Stimulated activated CD8-positive, alpha-beta memory T cell treated with anti-CD3 and anti-CD28 coated beads, Interleukin-15, amount 100 ng/mL, for 48 hours (primary cell): ENCODE measurements at places on chromosomes 11 and 22.

GRCh38 chr11:120306519-120307242, 18.4 kb upstream of the TLCD5 start:
- DNase-seq, result no peak

DNA sequence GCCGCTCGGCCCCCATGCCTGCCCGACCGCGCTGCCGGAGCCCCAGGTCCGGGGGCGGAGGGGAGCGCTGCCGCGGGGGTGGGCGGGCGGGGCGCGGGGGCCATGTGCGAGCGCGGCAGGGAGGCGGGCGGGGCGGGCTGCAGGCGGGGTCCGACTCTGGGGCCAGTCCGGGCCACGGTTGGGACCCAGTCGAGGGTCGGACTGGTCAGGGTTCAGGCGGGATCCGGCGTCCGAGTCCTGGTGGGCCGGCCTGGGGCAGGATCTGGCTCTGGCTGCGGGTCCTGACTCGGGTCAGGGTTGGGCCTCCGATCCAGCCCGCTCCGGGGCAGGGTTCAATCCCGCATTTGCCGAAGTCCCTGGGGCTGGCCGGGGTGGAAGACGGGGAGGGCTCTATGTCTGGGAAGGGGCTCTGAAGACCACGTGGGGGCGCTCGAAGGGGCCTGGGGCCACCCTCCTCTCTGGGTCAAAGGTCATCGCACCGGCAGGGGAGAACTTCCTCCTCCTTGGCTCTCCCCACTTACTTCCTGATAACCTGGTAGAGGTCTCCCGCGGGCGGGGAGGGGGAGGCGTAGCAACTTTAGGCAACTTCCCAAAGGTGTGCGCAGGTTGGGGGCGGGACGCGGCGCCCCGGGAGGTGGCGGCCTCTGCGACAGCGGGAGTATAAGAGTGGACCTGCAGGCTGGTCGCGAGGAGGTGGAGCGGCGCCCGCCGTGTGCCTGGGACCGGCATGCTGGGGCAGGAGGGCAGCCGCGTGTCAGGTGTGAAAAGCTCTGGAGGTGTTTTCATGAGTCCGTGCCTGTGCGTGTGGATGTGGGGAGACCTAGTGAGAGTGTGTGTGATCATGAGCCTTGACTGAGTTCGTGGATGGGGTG, 603 bp downstream of the ESRRA start:
- DNase-seq, result peak; percentile 55

- DNase-seq, result no peak
Measured at GRCh38 chr11:69057236-69057635, 8.5 kb downstream of the TPCN2 start.

- DNase-seq, result no peak
Measured at GRCh38 chr11:44973632-44974401, 23.1 kb upstream of the TP53I11 start.

- DNase-seq, result no peak
Measured at GRCh38 chr22:48822278-48823233, 1005.1 kb downstream of the BRD1 start.

GRCh38 chr11:6110011-6110410, 2.5 kb downstream of the OR56B4 start:
- DNase-seq, result no peak

- no peak for DNase-seq
Measured at GRCh38 chr11:26839911-26840698, 118.2 kb upstream of the SLC5A12 start.

DNA sequence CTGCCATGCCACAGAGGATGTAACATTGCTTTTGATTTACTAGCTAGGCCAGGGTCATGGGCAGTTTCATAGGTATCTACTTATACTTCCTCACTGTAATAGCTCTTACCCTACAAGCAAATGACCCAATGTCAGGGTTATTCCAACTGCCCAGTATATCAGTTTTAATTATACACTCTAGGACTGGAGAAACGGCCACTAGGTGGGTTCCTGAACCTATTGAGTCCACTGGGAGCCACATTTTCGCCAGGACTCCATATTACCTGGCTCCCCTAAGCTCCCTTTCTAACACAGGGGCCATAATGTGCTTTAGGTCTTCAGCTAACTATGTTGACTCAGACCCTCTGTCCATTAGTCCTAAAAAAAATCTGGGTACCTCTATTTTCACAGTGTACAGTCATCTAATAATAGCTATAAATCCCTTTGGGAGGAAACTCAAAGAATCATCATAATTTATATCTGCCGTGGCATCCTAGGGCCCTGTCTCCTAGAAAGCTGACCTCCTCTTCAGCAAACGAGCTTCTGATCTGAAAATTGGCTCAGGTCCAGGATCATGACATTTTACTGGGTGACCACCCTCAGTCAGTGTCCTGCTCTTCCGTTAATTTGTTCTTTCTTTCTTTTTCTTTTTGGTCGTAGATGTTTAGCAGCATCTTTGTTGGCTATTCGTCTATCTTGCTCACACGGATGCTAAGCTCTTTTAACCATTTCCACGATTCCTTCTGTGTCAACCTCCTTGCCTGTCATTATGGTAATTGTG, 244.3 kb downstream of the FAM76B start:
- DNase-seq, result no peak

- DNase-seq, result peak; percentile 61
Measured at GRCh38 chr22:20205964-20206708, 55.3 kb upstream of the CCDC188 start.

GRCh38 chr22:45833613-45834012, 143.3 kb downstream of the WNT7B start:
- DNase-seq, result no peak

DNA sequence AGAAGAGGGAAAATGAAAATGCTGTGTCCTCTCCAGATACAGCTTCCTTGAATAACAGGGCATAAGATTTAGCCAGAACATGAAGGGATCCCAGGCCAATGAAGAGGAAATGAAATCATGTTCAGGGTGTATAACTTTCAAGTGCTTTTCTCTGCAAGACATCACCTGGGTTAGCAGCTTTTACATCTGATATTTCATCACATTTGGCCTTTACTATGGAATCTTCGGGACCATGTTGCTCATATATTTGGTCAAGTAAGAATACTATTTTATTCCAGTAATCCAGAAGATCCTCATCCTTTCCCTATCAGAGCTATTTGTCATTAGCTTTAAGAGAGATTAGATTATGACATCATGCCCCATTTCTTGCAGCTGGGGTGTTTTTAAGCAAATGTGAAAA, 66.3 kb upstream of the OR5AK2 start:
- DNase-seq, result no peak

- no peak for DNase-seq
Measured at GRCh38 chr11:27616711-27617110, 83.5 kb downstream of the BDNF start.

- no peak for DNase-seq
Measured at GRCh38 chr11:57312511-57313021, 12.2 kb downstream of the TNKS1BP1 start.

DNA sequence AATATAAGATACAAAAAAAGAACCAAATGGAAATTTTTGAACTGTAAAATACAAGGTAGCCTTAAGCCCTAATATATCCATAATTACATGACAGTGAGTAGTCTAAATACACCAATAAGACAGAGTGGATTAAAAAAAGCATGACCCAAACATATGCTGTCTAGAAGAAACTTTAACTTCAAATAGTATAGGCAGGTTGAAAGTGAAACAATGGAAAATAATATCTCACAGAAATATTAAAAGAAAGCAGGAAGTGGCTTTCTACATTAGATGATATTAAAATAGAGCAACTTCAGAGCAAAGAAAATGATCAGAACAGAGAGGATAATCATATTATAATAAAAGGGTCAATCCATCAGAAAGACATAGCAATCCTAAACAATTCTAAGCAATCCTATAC, 21.8 kb downstream of the DCUN1D5 start:
- DNase-seq, result no peak

- DNase-seq, result no peak
Measured at GRCh38 chr11:44029977-44030911, 17.5 kb upstream of the ACCSL start.

DNA sequence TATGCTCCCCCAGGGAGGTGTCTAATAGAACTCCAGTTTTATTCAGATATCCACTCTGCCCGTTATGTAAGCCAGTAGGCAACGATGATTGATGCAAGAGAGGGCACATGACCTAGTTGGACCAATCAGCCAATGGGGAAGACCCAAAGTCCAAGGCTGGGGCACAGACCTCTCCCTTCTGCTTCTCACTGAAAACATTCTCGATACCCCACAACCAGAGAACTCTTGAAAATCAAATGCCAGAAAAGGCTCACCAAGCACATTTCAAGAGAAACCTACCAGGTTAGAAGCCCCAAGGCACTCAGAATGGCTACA, 7.4 kb downstream of the HIRA start:
- no peak for DNase-seq

- no peak for DNase-seq
Measured at GRCh38 chr22:45421349-45422055, 8.0 kb downstream of the RIBC2 start.

- no peak for DNase-seq
Measured at GRCh38 chr11:76803023-76803422, 19.9 kb downstream of the TSKU start.

DNA sequence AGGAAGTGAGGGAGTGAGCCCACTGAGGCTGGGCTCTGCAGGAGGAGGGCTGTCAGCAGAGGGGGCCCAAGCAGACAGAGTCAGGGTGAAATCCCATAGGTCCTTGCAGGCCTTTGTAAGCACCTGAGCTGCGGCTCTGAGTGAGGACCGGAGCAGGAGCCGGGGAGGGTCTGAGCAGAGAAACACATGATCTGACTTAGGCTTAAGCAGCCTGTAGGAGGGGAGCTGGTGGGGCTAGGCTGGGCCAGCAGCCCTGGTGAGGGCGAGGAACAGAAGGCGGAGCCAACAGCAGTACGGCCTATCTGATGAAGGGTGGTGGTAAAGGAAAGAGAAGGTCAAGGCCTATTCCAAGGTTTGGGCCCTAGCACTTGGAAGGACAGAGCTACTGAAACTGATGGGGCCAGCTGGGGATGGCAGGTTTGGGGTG, 26.9 kb upstream of the CBX7 start:
- no peak for DNase-seq

GRCh38 chr11:120028897-120029258, 109.0 kb downstream of the TRIM29 start:
- DNase-seq, result no peak

DNA sequence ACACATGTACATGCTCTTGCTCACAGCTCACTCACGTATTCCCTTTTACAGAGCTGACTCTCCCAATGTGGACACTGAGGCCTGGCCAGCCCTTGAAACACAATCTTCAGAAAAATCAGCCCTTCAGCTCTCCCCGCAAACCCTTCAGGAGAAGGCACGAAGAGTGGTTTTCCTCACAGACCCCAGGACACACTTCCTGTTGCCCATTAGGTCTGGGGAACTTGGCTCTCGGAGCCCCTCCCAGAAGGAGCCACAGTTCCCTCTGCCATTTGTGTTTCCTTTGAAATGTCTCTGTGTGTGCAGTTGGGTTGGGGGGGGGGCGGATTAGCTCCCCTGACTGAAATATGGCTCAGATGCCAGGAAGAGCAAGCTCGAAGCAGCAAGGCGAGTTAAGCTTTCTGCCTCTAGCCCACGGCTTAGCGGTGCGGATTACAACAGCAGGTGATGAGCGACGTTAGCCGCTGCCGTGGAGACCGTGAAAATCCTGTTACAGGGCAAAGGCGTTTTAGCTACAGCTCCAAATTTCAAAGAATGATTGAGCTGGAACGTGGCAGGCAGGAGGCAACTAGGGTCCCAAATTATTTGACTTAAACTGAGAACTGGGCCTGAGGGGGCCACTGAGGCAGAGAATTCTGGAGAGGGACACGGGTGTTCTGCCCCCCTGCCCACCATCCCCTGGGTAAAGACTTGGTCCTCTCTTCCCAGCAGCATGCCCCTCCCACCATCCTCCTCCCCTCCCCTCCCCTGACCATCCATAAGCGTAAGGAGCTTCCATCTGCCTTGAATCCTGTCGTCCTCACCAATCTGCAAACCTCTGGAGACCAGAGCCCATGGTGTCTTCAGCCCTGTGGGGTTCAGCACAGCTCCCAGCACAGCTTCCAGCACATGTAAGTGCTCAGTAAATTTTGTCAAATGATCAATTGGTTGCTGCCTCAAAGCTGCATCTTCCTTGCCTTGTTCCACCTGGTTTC, 598.6 kb downstream of the BUD13 start:
- no peak for DNase-seq

GRCh38 chr11:94814272-94814976, 46.3 kb downstream of the AMOTL1 start:
- DNase-seq, result no peak

GRCh38 chr11:44781655-44782054, 54.9 kb downstream of the TSPAN18 start:
- no peak for DNase-seq

DNA sequence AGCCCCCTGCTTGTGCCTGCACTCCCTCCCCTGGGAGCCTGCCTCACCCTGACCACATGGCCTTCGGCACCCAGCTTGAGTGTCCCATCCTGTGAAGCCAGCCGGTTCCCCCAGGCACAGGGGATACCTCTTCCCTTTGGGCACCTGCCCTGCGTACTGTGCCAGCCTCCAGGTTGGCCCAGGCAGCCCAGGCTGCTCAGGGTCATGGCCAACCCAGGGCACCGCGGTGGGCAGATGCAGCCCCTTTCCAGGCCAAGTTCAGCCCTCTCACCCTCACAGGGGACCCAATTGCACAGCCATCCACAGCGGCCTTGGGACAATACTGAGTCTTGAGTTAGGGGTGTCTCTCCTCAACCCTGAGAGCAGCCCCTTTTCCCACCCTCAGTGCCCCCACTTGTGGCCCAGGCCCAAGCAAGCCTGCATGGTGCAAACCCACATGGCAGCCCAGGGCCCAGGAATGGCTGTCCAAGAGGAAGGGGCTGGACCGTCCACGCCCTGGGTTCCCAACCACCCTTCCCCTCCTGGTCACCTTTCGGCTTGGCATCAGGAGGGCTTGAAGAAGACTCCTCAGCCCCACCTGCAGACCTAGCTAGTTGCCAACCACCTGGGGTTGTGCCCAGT, 87.7 kb downstream of the CDKN1C start:
- no peak for DNase-seq

GRCh38 chr22:30749849-30750248, 55.2 kb downstream of the OSBP2 start:
- DNase-seq, result no peak

- DNase-seq, result no peak
Measured at GRCh38 chr11:96330511-96330859, 12.5 kb downstream of the MAML2 start.

DNA sequence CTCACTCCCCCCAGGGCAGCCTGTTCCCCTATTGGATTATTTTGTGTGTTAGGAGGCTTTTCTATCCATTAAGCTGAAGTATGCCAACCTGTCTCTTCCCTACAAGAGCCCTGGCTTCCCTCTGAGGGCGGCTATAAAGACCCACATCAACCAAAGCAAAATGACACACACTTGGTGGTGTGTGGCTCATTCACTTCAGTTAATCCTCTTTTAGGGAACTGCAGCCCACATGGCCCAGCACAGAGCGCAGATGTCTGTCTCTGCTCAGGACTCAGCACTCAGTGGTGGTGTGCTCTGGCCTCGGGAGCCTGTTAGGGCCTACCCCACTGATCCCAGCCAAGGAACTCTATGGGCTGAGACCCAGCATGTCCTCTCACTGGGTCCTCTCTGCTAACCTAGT, 32.2 kb upstream of the LRRC10B start:
- no peak for DNase-seq

- DNase-seq, result no peak
Measured at GRCh38 chr22:27299181-27300085, 502.1 kb downstream of the MN1 start.
